ENCODE measurements at places on chromosomes 2 and 18.

DNA sequence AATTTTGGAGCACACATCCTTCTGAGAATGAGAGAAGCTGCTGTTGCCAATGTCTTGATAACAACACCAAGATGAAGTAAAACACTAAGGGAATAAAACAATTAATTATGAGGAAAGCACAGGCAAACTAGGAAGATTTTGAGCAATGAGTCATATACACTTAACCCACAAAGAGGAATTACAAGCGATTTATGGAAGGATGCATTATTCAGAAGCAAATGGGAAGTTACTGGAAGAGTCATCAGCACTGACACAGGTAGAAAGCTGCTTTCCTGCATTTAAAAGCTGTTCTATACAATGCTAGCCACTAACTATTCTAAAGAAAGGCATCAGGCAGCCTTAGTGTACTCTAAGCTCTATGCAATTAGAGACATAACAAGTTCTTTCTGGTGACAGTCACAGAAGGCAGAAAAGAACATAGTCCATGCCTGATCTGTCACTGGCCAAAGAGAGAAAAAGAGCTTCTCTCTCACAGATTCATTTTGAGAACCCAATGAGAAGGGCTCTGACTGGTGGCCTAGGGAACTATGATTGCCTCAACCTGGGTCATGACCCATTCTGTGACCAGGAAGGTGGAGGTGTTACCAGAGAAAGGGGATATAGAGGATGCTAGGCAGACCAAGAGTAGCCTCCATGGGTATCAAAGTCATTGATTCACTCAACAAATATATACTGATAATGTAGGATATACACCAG lies 45.4 kb downstream of the M1AP start:
- peak; percentile 28 for DNase-seq

DNA sequence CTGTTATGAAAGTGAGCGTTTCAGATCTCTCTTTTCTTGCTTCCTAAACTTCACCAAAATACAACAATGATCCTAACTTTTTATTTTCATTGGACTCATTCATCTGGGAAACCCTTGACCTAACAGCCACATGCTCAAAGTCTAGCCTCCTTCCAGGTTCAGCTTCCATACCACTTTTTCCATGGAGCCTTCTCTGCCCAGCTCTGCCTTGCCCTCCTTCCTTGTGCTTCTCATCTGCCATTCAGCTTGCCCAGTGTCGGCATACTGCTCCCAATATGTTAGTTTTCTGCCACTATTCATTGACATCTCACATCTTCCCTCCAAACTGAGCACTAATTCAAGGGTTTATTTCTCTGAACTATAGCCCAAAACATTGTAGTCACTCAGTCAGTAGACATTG lies 214.7 kb downstream of the RAD51AP2 start:
- DNase-seq, result peak; percentile 39

GRCh38 chr2:10054424-10054823 lies 11.1 kb downstream of the KLF11 start:
- DNase-seq, result no peak

- no peak for DNase-seq
These were observed 28.0 kb upstream of the DSG3 start for GRCh38 chr18:31419457-31419932.

- no peak for DNase-seq
These were observed 109.8 kb downstream of the EN1 start for GRCh38 chr2:118737684-118738083.

GRCh38 chr18:59957957-59958356 lies 58.2 kb downstream of the PMAIP1 start:
- peak; percentile 50 for DNase-seq

- DNase-seq, result no peak
These were observed 239.0 kb upstream of the KLHL29 start for GRCh38 chr2:23146011-23146410.

DNA sequence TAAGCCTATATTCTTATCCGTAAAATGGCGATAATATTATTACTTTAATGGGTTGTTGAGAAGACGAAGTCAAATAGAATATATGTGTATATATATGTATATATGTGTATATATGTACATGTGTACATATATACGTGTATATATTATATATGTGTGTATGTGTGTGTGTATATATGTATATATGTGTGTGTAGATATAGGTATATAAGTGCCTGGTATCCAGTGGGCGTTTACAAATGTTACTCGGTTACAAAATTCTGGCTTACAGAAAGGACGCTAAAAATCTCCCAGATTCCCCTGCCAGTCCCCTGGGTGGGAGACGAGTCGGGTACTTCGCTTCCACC lies 295 bp upstream of the MTX2 start:
- peak; percentile 17 for DNase-seq

DNA sequence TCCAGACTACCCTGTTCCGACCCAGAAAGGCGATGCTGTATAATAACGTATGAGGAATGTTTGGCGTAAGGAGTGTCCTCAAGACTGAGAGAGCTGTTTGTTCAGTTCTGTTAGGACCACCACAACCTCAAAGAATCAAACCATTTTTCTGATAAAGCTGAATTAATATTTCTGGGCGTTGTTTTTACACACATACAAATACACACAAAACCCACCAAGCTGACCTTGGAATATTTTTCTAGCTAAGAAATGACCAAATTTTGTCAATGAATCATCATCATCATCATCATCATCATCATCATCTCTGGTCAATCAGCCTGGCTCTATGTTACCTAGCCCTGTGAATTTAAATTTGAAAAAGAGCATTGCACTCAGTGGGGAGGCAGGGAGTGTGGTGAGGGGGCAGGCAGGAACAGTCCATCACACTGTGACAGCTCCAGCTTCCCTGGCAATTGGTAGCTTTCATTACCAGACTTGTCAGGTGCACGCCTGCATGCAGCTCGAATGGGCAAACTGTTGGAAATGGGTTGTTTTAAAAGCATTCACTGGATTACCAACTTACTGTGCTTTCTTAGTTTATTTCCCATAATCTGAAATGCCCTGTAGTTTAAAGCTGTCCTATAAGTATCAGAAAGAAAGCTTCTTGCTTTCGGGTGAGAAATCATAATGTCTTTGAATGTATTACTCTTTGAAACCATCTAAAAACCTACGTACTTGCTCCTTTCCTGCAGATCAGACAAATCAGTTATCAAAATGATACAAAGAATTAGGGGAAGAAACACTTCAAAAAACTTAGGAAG lies 6.9 kb upstream of the POU3F3 start:
- DNase-seq, result no peak

DNA sequence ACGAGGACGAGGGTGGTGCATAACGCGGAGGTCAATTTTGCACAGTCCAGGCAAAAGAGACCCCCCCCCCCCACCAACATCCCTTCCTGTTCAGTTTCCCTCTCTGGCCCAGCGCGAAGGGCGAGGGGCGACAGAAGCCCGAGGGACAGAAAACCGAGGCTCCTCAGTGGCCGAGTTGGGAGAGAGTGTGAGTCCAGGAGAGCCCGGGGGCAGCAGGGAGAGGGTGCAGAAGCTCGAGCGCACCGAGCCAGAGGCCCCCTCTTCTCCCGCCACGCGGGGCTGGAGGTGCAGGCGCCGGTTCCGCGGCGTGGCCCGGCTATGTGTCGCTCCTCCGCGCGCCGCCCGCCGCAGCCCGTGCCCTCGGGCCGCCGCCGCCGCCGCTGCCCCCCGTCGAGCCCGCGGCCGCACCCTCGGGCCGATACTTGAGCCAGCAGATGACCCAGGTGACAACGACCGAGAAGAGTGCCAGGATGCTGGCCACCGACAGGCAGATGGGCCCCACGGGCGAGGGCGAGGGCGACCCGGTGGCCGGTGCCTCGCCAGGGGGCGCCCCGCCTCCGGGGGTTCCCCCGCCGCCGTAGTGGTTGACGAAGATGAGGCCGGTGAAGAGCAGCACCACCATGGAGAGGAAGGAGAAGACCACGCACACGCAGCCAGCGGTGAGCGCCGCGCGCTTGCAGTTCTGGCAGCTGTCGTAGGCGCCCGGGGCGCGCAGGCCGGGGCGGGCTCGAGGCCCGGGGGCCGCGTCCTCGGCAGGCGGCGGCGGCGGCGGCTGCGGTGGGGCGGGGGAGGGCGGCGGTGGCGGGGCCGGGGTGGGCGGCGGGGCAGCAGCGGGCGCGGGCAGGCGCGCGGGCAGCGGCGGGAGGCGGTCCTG lies 20.2 kb upstream of the PAX3 start:
- DNase-seq, result peak; percentile 72

GRCh38 chr2:186749219-186749618 lies 55.4 kb downstream of the FAM171B start:
- no peak for DNase-seq

DNA sequence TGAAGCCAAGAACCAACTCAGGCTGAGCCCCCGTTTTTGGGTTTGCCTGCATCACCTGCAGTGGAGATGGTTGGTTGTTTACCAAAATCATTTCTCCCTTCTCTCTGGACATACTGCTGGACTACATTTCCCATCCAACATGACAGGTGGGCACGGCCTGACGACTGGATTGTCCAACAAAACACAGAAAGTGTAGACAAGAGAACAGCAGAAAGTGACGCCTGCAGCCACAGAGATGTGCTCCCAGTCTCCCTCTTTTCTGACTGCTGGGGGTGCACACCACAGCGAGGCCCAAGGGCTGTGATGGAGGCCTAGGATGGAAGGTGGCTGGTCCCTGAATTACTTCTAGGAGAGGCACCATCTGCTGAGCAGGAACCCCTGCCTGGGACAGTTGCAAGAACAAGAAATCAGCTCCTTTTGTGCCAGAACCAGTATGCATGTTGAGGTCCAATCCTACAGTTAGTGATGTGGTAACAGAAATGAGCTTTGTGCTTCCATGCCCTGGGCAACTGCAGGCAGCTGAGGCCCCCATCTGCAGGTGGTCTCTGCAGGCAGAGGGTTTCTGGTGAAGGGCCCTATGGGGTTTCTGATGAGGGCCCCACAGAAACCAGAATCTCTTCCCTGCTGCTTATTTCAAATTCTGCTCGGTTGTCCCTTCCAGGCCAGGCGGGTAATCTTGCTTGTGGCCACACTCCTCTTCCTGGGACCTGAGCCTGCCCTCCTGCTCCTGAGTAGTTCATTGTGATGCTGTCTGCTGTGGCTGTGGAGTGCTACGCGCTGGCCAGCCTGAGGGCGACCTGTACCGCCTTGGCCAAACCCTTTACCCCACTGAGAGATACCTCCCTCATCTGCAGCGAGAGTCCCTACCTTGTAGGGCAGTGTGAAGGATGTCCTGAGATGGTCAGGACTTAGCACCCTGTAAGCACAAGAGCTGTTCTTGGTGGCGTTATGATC lies 168.3 kb downstream of the ASB1 start:
- no peak for DNase-seq

GRCh38 chr2:857937-858336 lies 92.7 kb upstream of the SNTG2 start:
- DNase-seq, result no peak

- no peak for DNase-seq
These were observed 39.9 kb downstream of the SLC5A7 start for GRCh38 chr2:108026092-108026794.

DNA sequence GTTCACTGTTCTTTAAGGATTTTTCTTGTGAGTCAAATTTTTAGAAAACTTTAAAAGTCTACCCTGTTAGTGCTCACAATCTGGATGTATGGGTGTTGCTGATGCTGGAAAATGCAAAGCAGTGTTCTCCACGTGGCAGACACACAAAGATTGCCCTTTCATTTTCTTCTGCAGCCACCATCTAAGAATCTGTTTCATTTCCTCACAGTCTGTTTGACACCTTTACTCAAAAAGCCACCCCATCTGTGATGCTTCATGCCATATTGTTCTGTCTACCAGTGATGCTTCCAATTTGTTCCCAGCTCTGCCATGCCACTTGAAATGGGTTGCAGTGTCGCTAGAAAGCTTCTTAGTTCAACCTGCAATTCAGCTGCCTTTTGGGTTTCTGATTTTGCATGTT lies 464.2 kb upstream of the UBE2E3 start:
- DNase-seq, result no peak

- DNase-seq, result no peak
These were observed 204.9 kb downstream of the FAM210A start for GRCh38 chr18:13521418-13521817.

GRCh38 chr2:63735263-63735662 lies 106.4 kb upstream of the UGP2 start:
- DNase-seq, result peak; percentile 38

- no peak for DNase-seq
These were observed 39.3 kb upstream of the DSG1 start for GRCh38 chr18:31278609-31279071.

DNA sequence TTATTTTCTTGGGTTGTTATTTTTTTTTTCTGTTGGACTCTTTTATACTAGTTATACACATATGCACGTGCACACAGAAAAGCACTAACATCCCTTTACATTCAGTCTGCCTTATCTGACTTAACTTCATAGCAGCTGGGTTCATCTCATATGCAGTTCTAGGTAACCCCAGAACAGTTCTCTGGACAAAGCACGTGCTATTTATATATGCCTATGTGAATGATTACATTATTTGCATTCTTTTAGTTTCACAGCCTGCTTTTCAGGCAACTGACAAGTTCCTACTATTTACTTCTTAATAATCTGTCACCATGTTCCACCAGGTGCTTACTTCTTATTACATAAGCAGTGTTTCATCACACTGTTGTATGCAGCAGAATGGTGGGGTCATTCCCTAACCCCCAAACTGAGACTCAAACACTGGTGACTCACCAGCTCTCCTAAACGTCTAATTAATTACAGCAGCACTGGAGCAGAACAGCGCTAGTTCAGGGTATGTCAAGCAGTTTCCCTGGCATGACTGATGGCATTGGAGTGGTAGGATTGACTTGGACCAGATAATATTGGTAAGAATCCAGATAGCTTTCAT lies 372.8 kb downstream of the CLIP4 start:
- peak; percentile 2 for DNase-seq

GRCh38 chr18:2882201-2882600 lies 35.4 kb downstream of the EMILIN2 start:
- DNase-seq, result no peak

GRCh38 chr18:13241083-13241892 lies 22.7 kb downstream of the LDLRAD4 start:
- no peak for DNase-seq

DNA sequence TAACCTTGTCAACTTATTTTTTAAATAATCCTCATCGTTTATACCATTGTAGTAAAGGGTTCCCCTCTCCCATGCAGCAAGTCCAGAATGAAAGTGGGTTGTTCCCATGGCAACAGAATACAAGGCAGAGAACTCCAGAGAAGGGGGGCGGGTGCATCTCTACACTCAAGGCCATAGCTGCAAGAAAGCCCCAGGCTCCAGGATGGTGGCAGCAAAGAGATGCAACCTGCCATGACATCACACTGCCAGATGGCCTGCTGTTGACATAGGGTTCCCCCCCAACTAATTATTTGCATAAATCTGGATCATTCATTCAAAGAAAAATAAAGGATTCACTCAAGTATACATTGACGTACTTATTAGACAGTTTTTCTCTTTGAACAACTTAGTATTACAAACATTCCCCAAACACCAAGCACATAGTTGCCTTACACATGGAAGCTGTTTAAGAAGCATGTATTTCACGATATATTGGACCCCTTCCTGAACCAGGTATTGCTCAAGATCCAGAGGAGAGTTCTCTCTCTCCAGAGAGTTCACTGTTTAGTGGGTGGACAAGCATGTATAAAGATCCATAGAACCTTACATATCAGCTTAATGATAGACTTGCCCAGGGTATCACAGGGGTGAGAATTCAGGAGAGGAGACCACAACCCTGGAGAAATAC lies 87.4 kb upstream of the KLF7 start:
- DNase-seq, result peak; percentile 44
